ENCODE measurements at places on chromosomes 7 and 10. TPM values are rescaled to one million over a fixed set of nuclear protein-coding genes. Genes with fewer than 3 reads are reported as not detected.

Gene FLNC
- not detected for total RNA-seq

Gene NOC3L
- 16.1 TPM for total RNA-seq

Gene MYL10
- not detected for total RNA-seq

Gene FRAT1
- 28.2 TPM for total RNA-seq

Gene EBF3
- total RNA-seq = not detected

Gene DPP6
- total RNA-seq = not detected

Gene TET1
- total RNA-seq = 4.3 TPM

Gene NCOA4
- total RNA-seq = 69.1 TPM

Gene SLC16A9
- 0.42 TPM for total RNA-seq

Gene CYP3A5
- not detected for total RNA-seq

Gene LRRC61
- 10.7 TPM for total RNA-seq

Gene C10orf62
- not detected for total RNA-seq

Gene ZNF467
- 1.1 TPM for total RNA-seq

Gene CLDN4
- 0.79 TPM for total RNA-seq

Gene GIGYF1
- 82.4 TPM for total RNA-seq

Gene DRGX
- total RNA-seq = not detected

Gene PON1
- total RNA-seq = not detected

Gene FAM24B
- 17.2 TPM for total RNA-seq

Gene TEX36
- not detected for total RNA-seq

Gene SCD
- total RNA-seq = 1.3 TPM

Gene PPRC1
- total RNA-seq = 35.3 TPM

Gene PTN
- total RNA-seq = not detected

Gene TMEM178B
- 0.10 TPM for total RNA-seq

Gene SCART1
- total RNA-seq = 5.6 TPM

Gene GTPBP10
- 27.2 TPM for total RNA-seq

Gene SLIT1
- total RNA-seq = 0.32 TPM

Gene PTPRN2
- total RNA-seq = 1.6 TPM

Gene CTAGE8
- not detected for total RNA-seq

Gene NANOS1
- 0.27 TPM for total RNA-seq

Gene NUTM2A
- total RNA-seq = 0.86 TPM

Gene NEUROD6
- not detected for total RNA-seq

Gene FGL2
- total RNA-seq = 8.1 TPM

Gene UNCX
- total RNA-seq = not detected

Gene AGK
- 28.6 TPM for total RNA-seq

Gene UMAD1
- total RNA-seq = 21.5 TPM

Gene GSDME
- not detected for total RNA-seq

Data from CD4-positive, CD25-positive, alpha-beta regulatory T cell (primary cell).